Bronchial epithelial cell (primary cell): ENCODE measurements at places on chromosomes 7 and 10. TPM values are rescaled to one million over a fixed set of nuclear protein-coding genes. Genes with fewer than 3 reads are reported as not detected.

DNA sequence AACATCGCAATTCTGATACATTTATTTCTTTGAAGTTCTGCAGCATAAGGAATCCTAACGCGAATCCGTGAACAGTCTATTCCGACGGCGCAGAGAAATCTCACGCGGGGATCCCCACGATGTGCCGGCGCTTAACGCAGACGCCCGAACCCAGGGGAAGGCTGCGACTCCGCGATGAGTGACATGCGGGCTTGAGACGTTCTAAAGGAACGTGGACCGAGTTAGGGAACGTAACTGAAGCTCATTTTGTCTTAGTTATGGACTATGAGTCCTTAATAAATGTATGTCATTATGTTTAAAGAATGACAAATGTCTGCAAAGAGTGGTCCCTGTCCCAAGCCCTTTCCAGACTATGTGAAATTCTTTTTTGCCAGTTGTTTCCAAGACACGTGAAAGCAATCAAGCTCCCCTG, 995 bp upstream of the PARD3 start:
- DNase-seq, result peak; percentile 23

DNA sequence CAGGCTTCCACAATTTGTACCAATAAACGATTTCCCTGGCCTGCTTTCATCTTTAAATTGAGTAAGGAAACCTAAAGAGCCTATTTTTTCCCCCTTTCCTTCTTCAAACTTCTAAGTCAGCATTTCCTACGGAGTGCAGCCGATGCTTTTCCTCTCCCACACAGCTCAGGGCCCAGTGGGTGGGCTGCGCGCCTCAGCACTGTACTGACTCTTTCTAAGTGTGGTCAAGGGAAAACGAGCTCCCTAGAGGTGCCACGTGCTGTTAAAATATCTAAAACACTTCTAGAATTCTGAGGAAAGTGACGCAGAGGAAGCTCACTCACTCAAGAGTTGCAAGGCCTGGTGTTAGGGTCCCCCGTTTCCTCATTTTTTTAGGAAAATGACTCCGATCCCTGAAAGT, 29.0 kb downstream of the STEAP1B start:
- DNase-seq, result no peak

DNA sequence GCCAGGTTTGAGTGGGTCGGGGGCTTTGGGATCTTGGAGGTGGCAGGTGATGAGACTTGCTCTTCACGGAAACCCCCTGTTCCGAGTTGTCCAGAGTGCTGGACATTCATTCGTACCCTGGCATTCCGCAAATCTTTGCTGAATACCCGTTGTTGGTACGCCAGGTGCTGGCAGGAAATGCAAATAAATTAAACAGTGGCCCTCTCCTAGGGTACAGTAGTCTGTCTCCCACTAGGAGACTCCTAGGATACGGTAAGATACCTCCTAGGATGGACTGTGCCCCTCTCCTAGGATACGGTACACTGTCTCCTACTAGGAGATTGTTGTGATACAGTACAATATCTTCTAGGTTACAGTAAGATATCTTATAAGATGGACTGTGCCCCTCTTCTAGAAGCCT, 544 bp downstream of the SEC23IP start:
- DNase-seq, result no peak

DNA sequence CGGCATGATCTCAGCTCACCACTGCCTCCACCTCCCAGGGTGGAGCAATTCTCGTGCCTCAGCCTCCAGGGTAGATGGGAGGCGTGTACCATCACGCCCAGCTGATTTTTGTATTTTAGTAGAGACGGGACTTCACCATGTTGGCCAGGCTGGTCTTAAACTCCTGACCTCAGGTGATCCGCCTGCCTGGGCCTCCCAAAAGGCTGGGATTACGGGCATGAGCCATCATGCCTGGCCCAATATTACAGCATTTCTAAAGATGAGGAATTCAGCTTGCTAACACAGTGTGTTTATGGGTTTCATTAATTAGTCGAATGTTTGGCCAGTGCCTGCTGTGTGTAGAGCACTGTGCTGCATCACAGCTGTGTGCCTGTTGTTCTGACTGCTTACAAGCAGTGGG, 3.7 kb downstream of the WDR37 start:
- DNase-seq, result peak; percentile 87

Gene ADAM12
- total RNA-seq, result under 0.01 and 1.8 TPM in 2 replicates

DNA sequence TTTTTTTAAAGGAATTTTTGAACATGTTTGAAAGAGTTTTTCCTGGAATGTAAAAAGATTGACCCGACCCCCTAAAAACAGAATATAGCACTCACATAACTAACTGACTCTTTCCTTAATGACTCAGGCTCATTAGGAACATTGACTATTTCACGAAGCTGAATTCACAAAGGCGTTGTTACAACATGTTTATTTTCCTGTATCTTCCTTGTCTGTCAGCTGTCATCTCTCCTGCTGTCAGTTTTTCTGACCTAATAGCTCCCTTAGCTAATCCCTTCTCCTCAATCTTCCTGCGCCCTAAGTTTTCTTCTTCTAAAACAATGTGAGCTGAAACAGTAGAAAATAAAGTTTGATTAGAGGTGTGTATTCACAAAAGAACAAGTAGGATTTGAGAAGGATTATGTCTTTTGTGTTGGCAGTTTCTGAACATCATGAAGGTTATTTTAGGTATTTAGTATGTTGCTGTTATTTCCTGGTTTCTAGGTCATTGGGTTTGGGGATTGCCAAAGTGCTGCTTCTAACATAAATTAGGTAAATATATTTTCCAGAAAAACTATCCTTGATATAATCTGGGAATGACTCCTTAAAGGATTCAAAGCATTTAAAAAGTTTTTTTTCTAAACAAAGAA, 4.6 kb upstream of the MDFIC start:
- DNase-seq, result peak; percentile 72

DNA sequence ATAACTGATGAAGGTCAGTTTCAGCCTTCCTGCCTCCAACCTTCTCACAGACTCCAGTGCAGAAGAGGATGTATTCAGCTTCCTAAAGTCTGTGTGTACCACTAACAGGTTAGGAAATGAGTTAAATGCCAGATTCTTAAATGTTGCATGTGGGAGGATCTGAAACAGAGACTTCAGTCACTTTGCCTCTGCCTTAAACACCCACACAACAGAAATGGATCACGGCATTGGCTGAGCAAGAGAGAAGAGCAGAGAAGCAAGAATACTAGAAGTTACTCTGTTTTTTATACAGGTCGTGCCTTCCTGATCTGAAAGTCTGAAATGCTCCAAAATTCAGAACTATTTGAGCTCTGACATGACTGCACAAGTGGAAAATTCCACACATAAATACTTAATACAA, 98.9 kb upstream of the ARHGAP21 start:
- peak; percentile 46 for DNase-seq

- no peak for DNase-seq
Measured at GRCh38 chr7:5652829-5653228, 128.6 kb downstream of the RNF216 start.

GRCh38 chr7:68247126-68247525, 1250.5 kb downstream of the TYW1 start:
- DNase-seq, result no peak

Gene CHST3
- 11.4 and 16.6 TPM in 2 replicates for total RNA-seq

GRCh38 chr7:123096434-123096833, 100.9 kb upstream of the TAS2R16 start:
- DNase-seq, result peak; percentile 65
